ENCODE measurements at places on chromosomes 3 and 15. TPM values are rescaled to one million over a fixed set of nuclear protein-coding genes. Genes with fewer than 3 reads are reported as not detected.
A peak's percentile ranks its signal among the peaks of the same experiment; 100 is the strongest.

GRCh38 chr15:61275901-61276300 is 46.8 kb upstream of the RORA start:
- no peak for DNase-seq

DNA sequence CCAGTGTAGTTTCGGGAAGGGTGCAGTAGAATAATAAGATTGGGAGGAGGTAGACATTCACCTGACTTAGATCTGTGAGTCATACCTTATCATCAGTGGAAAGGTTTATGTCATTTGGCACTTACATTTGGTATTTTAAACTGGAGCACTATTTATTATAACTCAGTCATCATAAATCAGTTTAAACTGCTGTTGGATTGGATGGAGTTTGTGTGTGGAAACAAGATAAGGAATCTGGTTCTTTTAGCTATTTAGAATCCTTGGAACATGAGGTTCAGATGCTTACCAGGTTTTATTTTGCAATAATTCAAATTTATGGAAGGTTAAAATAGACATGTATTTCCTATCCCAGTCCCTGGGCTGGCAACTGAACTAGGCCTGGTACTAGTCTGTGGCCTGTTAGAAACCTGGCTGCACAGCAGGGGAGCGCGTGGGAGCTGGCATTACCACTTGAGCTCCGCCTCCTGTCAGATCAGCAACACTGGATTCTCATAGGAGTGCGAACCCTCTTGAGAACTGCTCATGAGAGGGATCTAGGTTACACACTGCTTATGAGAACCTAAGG is 34.5 kb downstream of the ZFAND6 start:
- peak; percentile 14 for DNase-seq

DNA sequence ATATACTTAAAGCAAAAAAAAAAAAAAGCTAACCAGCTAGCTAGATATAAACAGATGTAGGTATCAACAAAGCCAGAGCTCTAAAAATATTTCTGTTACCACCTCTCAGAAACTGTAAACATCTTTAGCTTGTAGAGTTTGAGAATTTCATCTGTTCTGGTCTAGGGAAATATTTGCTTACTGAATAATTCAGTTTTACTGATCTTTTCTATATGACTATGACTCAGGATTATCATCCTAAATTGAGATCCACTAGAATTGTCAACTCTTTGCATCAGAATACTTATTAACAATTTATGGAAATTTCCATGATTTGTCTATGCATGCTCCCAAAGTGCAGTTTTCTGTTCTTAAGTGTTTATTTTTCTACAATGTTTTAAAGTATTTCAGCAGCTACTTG is 517.3 kb downstream of the DIPK2A start:
- DNase-seq: no peak

Gene GOLGA8H
- total RNA-seq: 1.4 TPM

DNA sequence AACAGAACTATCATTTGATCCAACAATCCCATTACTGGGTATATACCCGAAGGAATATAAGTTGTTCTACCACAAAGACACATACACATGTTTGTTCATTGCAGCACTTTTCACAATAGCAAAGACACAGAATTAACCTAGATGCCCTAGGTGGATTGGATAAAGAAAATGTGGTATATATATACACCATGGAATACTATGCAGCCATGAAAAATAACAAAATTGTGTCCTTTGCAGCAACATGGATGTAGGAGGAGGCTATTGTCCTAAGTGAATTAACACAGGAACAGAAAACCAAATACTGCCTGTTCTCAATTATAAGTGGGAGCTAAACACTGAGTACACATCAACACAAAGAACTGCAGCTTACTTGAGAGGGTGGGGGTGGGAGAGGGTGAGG is 142.5 kb downstream of the IL20RB start:
- no peak for DNase-seq

DNA sequence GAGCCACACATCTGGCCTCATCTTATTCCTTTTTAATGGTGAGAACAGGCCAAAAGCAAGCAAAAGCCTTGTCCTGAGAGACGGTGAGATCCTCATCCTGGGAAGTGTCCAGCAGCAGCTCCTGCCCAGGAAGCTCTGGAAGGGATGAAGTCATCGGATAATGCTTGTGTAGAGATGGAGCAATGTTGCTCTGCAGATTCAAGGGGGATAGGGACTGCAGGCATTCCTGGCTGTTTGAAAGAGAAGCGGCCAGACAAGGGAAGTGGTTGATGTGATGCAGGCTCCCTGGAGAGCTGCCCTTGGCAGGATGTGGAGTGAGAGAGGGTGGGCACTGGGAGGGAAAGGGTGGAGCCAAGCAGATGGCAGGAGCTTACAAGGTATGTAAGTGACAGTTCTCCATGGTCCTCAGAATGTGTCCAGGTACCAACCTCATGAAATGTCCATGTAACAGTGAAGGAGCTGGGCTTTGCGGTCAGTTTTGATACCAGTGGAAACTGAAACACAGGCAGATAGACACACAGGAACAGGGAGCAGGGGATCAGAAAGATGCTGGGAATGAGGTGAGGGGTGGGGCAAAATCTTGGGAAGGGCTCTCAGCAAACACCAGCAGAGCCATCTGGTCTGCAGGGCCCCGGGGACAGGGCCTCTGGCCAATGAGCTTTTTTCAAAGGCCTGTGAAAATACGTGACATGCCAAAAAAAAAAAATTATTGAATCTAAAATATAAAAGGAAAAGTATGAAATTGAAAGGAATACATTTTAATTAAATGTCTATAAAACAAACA is 32.2 kb upstream of the LACTB start:
- no peak for DNase-seq

- no peak for DNase-seq
Observed at GRCh38 chr15:85943151-85943550, 136.5 kb upstream of the AGBL1 start.

Gene NDUFB4
- total RNA-seq: 58.1 TPM

DNA sequence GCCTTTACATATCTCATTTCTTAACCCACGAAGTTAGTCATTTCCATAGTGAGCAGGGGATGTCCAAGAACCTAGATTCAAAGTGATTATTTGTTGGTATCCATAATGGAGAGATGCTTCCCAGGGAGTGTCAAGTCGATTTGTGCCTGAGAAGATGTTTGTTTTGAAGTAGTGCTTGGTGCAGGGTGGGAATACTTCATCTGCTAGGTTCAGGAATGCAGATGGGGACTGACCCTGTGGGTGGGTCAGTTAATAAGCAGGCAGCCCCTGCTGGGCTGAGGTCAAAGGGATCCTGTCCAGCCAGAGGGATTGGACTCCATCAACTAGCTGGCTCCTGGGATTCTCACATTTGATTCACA is 44.1 kb upstream of the VILL start:
- no peak for DNase-seq

DNA sequence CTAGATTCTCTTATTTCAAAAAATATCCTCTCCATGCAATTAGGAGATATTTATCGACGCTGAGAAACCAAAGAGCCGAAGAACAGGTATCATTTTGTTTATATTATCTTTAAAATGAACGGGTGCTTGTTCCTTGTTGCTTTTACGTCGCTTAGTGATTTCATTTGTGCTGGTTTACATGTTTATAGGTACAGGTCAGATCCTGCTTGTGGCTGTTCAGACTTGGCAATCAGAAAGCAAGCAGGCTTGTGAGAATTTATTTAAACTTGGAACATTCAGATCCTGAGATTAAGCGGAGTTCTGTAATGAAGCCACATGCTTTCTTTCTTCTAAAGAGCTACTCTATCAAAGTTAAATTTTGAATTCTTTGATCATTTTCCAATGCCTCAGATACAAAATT is 43.0 kb upstream of the ATP2C1 start:
- peak; percentile 42 for DNase-seq

GRCh38 chr3:78255403-78255802 is 1215.5 kb downstream of the ROBO2 start:
- DNase-seq: no peak

Gene DPPA2
- total RNA-seq: not detected

Gene CLDN18
- total RNA-seq: not detected

GRCh38 chr3:59798372-59799086 is 748.7 kb upstream of the CFAP20DC start:
- no peak for DNase-seq

- no peak for DNase-seq
Observed at GRCh38 chr3:10574101-10574620, 68.8 kb upstream of the ATP2B2 start.

Gene FILIP1L
- total RNA-seq: 103 TPM

Gene ZNF860
- total RNA-seq: 9.6 TPM

Gene CHAC1
- 0.42 TPM for total RNA-seq

Gene USP50
- total RNA-seq: 1.2 TPM

Gene NR2F2
- total RNA-seq: 28.0 TPM

Gene CYP8B1
- not detected for total RNA-seq

Gene COMMD4
- 15.9 TPM for total RNA-seq

DNA sequence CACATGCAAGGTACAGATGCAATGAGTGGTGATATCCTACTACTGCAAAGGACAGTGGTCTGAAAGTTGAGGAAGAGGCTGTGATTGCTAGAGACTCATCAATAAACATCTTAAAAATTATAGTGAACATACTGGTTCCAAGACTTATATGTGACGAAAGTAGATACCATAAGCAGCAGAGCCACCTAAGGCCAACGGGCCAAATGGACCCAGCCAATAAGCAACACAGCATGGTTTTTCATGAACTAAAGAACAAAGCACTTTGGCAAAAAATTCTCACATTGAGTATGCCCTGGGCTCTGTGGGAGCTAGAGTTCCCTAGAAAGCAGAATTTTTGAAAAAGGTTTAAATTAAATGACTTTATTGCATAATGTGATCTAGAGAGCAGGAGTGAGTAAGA is 272.1 kb downstream of the SI start:
- DNase-seq: no peak

GRCh38 chr3:100590114-100590839 is 19.1 kb upstream of the ADGRG7 start:
- peak; percentile 52 for DNase-seq

GRCh38 chr3:125072301-125072700 is 16.5 kb upstream of the HEG1 start:
- DNase-seq: no peak

DNA sequence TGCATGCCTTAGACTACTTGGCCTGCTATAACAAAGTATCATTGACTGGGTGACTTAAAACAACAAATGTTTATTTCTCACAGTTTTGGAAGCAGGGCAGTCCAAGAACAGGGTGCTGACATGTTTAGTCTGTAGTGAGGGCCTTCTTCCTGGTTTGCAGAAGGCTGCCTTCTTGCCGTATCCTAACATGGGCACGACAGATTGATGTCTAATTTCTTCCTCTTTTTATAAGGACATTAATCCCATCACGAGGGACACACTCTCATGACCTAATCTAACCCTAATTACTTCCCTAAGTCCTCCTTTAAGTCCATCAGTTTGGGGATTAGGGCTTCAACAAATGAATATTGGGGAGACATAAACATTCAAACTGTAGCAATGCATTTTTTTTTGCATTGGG is 10.9 kb upstream of the GOLGA8B start:
- DNase-seq: no peak

Gene SH3GL3
- 8.9 TPM for total RNA-seq

DNA sequence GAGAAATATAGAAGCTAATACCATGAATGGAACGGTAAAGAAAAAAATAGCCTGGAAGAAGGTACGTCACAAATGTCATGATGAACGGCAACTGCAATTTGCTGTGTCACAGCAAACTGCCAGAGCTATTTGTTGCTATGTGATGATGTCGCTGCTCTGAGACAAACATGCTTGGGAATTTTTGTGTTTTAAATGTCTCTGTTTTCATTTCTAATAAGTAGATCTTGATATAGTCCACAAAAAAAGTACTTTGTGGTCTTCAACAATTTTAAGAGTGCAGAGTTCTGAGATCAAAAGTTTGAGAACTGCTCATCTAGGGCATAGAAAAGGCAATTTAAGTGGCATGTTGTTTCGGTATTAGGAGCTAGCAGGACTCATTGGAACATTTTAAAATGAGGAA is 4.3 kb upstream of the NR1D2 start:
- DNase-seq: no peak

GRCh38 chr3:117596503-117596902 is 886.9 kb downstream of the TUSC7 start:
- DNase-seq: no peak

Gene CP
- total RNA-seq: 1.9 TPM

- DNase-seq: peak; percentile 70
Observed at GRCh38 chr15:61084944-61085367, 144.1 kb downstream of the RORA start.

DNA sequence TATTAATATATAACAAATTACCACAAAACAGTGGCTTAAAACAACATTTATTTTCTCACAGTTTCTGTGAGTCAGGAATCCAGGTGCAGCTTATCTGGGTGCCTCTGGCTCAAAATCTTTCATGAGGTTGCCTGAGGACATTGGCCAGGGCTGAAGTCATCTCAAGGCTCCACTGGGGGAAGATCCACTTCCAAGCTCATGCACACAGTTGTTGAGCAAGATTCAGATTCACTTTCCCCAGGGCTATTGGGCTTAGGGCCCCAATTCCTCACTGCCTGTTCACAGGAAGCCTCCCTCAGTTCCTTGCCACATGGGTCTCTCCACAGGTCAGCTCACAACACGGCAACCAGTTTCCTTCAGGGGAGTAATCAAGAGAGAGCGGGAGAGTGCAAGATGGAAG is 35.0 kb downstream of the RFTN1 start:
- no peak for DNase-seq

Gene SERPINI2
- total RNA-seq: 3.9 TPM

- no peak for DNase-seq
Observed at GRCh38 chr15:55681631-55682030, 61.3 kb downstream of the PRTG start.

- no peak for DNase-seq
Observed at GRCh38 chr3:67744699-67745098, 90.3 kb upstream of the SUCLG2 start.

Gene TRAT1
- total RNA-seq: 0.95 TPM

DNA sequence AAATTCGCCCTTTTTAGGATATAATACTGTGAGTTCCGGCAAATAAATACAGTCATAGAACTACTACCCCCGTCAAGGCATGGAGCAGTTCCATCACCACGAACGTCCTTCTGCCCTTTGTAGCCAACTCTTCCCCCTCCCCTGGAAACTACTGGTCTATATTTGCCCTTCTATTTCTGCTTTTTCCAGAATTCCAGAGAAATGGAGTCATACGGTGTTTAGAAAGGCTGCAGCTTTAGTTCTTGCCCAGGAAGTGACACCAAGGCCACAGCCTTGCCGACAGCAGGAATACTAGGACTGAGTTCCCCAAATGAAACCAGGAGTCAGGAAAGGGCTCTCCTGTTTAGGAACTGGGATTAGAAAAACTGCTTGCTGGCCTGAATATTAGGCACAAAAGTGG is 291.2 kb downstream of the FAM43A start:
- no peak for DNase-seq

DNA sequence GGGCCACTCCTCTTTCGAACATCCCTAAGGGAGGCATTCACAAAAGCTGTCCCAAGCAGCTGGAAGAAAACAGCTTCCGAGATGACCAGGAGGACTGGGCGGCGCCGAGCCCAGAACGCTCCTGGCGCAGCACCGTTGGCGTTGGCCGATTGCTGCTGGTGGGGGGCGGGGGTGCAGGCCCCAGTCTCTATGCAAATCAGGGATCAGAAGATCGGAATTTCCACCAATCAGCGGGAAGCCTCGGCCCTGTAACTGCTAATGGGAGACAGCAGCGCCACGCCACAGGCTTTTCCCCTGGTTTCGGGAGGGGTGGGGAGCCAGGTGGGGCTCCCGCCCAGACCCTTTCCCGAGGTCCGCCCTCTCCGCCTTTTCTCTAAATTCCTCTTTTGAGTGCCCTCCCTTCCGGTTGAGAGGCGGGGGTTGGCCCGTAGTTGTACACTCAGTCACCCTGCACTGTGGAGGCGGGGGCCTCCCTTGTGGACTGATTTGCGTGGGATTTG is 27.0 kb downstream of the HMCES start:
- peak; percentile 69 for DNase-seq

- no peak for DNase-seq
Observed at GRCh38 chr15:39585871-39586301, 5.0 kb downstream of the THBS1 start.

Data from urinary bladder (tissue), 4 donors.